ENCODE measurements at places on chromosomes 16 and 17.

DNA sequence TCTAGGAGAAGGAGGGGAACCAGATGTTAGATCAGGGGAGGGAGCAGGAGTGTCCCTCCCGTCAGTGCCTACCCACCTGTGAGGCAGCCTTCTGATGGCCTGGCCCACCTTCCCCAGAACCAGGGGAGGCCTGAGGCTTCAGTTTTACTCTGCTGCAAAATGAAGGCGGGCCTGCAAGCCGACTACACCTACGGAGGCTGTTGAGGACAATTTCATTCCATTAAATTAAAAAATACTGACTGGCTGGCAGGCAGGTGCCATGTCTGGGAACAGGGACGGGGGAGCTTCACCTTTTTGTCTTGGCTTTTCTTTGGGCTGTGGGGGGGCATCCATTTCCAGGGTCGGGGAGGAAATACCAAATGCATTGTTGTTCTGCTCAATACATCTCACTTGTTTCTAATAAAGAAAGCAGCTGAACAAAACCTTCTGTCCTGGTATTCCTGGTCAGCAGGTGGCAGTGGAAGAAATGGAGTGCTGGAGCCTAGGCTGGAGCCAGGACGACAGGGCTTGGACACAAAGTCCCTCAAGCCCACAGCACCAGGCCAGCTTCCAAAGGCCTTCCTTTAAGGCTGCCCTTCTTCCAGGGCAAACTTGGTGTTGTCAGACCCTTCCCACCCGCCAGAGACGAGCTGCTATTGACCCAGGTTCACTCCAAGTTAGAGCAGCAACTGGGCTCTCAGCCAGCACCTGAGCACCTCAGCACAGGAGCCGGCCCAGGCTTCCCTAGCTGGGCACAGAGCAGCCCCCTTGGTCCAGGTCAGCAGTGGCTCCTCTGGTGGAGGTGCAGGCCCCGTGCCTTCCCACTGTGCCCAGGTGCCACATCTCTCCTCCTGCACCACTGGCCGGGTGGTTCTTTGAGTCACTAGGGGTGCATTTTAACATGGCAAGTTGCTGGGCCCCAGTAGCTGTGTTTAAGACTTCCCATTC lies 23.5 kb downstream of the PLCD3 start:
- no peak for DNase-seq

DNA sequence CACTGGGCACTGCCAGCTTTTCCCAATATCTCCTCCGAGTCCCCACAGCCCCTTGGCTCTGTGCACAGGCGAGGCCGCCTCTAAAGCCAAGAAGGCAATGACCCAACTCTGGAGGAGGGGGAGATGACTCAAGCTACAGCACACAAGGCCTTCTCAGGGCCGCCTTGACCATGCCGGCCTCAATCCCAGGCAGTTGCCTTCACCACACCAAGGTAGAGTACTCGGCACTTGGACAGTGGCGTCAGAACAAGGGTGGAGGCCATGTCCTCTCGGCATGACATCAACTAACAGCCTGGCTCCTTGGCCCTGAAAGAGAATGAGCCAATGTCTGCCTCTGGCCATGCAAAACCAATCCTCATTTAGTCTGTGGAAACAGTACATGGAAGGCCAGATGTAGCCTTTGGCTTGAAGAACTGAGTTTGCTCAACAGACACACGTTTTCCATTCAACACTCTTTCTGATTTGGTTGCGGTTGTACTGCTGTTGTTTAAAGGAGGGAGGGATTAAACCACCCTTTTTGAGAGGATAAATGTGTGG lies 139.6 kb downstream of the XYLT1 start:
- DNase-seq = no peak

DNA sequence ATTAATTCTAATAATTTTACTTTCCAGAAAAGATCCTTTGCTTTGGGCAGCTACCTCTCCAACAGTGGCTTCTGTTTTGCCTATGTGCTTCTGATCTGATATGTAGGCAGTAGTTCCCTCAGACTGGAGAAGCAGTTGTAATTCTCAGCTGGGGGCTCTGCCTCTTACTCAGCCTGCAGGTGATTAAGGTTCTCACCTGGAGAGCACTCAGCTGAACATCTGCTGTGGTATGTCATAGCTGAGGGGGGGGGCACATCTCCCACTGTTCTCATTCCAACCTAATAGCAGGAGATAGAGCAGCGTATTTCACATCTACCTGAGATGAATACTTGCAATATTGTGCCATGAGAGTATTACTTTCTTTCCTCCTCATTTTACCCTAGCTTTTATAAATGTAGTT lies 511.9 kb upstream of the CDH8 start:
- DNase-seq = no peak

- no peak for DNase-seq
Observed at GRCh38 chr16:81907681-81908080, 103.6 kb downstream of the SDR42E1 start.

DNA sequence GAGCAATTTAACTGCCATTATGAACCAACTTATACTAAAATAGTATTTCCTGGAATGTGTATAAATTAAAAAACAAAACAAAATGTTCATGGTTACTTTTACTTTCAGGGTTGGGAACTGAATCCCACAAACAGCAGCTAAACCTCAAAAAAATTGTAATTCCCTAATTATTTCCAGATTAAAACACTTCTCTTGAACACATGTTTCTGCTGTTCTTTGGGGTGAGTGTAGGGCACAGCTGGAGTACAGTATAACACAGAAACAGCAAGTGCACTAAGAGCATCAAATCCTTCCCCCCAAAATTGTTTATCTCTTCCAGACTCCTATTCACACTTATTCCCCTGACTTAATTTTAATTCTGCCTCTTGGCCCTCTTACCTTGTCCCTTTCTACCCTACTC lies 56.4 kb downstream of the KANSL1 start:
- no peak for DNase-seq

- DNase-seq = no peak
Observed at GRCh38 chr16:90077757-90078578, 837 bp upstream of the PRDM7 start.

- DNase-seq = no peak
Observed at GRCh38 chr17:80381416-80381923, 33.5 kb upstream of the ENDOV start.

Data from stimulated activated CD4-positive, alpha-beta T cell treated with anti-CD3 and anti-CD28 coated beads, Interleukin-15, amount 100 ng/mL, for 1 hour (primary cell).